ENCODE measurements at places on chromosomes 1 and 21.

DNA sequence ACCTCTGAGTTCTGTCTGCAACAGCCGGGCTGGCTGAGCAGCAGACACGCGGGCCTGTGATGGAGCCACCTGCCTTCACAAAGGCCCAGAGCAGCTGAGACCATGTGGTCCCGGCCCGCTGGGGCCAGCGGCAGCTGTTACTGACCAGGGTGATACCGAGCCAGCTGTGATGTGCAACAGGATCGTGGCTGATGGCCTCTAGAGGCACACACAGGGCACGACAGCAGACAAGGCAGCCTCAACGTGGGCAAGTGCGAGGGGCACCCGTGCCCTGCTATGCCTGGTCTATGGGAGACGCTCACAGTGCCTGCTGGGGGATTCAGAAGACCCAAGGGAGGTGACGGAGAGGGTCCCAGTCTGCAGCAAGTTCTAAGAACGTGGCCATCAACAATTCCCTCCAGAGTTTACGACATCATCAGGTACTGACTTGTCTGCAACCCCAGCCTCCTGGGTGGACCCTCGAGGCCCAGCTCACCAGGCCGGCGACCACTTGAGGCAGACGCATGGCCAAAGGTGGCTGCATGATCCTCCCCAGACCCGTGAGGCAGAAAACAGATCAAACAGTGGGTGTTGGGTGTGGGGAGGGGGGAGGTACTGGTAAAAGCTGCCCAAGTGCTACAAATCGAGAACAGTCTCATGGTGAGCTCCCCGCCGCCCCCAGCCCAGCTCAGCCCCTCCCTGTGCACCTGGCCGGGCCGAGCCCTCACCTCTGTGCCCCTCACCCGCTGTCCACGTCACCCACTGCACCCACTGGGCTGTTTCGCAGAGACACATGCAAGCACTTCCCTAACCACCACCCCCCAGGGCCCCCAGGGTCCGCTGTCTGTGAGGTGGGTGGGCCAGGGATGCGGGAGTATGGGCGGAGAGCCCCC lies 6.0 kb downstream of the POFUT2 start:
- no peak for DNase-seq

DNA sequence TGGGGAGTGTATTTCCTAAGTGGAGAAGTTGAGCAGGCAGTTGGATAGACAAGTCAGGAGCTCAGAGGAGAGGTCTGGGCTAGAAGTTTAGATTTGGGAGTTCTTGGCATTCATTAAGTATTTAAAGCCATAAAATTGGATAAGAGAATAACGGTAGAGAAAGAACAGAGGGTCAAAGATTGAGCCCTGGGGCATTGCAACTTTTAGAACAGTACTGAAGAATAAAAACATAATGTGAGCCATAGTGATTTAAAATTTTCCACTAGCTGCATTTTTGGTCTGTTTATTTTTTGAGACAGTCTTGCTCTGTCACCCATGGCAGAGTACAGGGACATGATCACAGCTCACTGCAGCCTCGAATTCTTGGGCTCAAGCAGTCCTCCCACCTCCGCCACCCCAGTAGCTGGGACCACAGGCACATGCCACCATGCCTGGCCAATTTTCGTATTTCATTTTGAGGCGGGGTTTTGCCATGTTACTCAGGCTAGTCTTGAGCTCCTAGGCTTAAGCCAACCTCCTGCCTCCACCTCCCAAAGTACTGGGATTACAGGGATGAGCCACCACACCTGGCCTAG lies 85.9 kb upstream of the SOX13 start:
- DNase-seq: no peak

DNA sequence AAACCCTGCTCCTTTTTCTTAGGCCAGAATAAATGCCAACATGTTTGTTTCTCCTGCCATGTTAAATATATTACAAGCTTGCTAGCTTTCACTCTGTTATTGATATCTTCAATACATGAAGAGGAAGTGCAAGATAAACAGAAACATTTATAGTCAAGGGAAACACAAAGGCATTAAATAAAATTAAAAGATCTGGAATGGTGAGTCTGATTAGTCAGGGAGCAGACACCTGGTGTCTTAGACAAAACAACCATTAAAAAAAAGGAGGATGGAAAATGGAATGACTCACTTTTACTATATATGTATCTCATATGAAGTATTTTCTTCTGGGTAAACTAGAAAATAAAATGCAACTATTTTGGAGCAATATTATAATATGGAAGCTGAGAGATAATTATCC lies 123.3 kb downstream of the SMYD3 start:
- DNase-seq: no peak

DNA sequence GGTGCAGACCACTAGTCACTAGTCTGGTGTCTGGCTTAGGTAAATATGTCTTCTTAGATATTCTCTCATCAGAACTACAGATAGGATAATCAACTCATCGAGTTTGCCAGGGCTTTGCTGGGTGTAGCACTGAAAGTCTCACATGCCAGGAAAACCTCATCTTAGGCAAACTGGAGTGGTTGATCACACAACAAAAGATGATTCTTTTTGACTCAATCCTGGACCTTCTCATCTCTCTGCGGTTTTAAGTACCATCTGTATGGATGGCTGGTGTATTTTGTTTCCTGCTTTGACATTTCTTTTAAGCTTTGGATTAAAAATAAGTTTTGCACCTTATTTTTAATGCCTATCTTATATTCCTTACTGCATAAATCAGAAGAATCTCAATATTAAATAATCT lies 11.3 kb downstream of the GBP2 start:
- no peak for DNase-seq

- no peak for DNase-seq
Measured at GRCh38 chr1:12171206-12172041, 4.6 kb downstream of the TNFRSF1B start.

DNA sequence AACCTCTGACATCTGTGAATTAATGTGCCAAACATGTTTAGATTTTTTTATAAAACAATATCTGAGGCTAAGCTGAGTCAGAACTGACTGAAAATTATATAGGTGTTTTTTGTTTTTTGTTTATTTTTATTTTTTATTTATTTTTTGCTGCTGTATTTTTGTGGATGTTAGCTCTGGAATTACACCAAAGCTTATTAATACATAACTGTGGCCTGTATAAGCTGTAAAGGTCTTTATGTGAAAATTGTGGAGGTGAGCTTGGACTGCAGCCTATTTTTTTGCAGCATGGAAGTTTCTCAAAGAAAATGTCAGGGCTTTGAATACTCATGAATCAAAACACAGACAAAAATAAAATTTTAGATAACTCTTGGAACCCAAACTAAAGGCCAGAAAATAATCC lies 199.8 kb downstream of the CHRM3 start:
- DNase-seq: no peak

- DNase-seq: no peak
Measured at GRCh38 chr1:167132301-167133010, 38.6 kb downstream of the STYXL2 start.

Data from NCI-H748 treated with DMSO at 0.1 percent for 48 hours (cell line).